ENCODE measurements at places on chromosomes 3 and 15.

DNA sequence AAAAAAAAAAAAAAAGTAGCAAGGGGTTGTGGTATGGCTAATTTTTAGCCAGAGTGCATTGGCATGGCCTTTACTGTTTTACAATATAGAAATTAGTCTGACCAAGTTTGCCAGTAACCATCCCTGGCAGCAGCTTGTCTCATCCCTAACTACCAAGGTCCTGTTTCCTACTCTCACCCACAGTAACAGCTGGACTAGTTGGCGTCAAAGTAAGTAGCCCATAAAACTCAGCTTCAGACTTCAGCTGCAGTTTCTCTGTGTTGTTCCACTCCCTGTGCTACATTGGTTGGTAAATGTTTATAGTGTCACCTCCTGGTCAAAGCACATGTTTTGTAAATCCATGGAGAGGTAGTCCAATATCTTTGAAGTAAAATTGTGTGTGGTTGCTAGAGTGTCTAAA, 691.3 kb downstream of the ZPLD1 start:
- no peak for DNase-seq

- no peak for DNase-seq
Measured at GRCh38 chr3:140091143-140091542, 156.2 kb downstream of the CLSTN2 start.

- no peak for DNase-seq
Measured at GRCh38 chr15:70604666-70605315, 158.6 kb downstream of the UACA start.

DNA sequence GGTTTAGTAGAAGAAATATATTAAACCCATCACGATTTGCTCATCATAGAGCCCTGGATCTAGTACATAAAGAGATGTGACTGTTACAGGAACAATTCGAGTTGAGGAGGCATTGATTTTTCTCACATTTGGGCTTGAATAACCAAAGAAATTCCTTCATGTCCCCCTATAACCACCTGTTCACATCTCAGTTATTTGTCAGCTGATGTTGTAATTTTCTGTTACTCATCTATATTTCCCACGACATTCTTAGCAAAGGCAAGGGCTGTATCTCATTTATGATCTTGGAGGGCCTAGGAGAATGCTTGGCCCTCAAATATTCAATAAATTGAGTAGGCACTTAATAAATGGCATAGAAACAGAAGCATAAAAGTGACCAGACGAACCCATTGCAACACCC, 36.4 kb upstream of the GYG1 start:
- DNase-seq, result no peak

- no peak for DNase-seq
Measured at GRCh38 chr3:154844863-154845262, 235.3 kb upstream of the MME start.

DNA sequence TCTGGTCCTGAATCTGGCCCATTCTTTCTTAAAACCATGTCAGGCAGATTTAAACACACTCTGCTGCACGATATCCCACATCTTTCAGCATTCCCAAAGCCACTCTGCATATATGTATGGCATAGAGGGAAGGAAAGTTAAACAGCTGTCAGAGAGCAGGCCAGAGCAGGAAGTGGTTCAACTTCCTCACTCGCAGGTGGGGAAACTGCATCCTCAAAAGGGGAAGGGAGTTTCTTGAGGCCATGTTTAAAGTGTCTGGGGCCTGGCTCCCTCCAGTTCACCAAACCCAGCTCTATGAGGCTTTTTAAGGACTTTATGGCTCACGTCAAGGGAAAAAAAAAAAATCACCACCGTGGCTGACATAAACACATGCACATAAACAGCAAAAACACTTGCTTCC, 123.1 kb downstream of the OPA1 start:
- no peak for DNase-seq

DNA sequence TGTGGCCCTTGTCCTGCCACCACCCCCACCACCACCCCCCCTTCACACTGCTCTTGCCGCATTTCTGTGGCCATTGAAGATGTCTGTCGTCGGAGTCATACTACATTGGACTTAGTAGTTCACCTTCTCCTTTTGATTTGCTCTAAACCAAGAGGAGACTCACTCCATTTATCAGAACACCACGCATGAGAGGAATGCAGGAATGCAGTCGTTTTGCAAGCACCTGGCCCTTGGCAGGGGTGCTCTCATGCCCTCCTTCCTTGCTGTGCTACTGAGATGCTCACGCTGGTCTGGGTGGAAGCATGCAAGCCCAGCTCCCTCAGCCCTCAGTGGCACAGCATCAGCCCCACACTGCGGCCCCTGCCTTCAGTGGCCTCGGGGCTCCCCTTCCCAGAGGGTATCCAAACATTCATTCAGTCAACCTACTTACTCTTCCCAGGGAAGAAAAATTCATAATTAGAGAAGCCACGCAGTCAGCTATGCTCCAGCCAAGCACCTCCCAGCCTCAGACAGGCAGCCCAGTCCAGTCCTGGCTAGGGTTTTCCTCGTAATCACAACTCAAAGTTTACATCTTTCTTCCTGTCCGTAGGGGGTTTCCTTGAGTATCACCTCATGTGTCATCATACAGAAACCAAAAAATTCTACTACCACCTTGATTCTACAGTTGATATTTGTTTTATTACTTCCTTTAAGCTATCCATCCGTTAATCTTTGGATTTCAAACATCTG, 520.0 kb downstream of the GABRG3 start:
- DNase-seq, result no peak

- DNase-seq, result no peak
Measured at GRCh38 chr3:104810896-104811295, 555.8 kb upstream of the ALCAM start.

DNA sequence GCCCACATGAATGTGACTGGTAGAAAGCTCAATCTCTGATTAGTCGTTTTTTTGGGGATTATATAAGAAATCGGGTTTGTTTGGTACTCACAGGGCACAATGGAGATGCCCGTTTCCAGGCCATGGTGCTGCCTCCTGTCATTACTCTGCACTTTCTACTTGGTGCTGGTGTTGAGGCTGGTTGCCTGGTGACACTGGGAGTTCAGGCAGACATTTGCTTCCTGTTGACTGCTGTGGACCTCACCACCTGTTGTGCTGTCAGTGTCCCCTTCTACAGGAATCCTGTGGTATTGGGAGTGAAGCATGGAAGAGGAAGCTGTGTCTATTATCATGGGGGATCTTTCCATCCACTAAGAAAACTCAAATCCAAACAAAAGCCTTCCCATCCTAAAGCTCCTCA, 227.2 kb upstream of the TBL1XR1 start:
- no peak for DNase-seq

DNA sequence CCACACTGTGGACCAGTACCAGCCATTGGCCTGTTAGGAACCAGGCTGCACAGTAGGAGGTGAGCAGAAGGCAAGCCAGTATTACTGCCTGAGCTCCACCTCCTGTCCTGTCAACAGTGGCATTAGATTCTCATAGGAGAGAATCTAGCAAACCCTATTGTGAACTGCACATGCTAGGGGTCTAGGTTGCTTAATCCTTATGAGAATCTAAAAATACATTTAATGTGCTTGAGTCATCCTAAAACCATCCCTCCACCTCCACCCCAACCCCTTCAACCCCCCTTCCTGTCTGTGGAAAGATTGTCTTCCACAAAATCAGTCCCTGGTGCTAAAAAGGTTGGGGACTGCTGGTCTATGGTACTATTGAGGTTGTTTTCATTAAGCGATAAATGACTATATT, 49.3 kb upstream of the KCNAB1 start:
- no peak for DNase-seq

DNA sequence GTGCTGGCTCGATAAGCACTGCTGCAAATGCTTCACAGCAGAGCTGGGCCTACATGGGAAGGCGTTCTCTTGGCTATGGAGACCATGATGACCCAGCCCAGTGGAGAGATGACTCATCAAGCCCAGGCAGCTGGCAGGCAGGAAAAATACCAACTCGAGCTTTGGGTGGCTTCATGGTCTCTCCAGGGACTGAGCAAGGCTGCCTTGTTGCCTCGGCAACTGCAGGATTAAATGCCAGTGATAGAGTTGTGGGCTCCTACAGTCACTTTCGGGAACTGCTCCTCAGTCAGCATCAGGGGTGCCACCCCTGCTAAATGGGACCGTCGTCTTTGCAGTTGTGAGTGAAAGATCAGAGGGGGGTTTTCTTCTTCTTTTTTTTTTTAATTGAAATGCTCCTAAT, 54.6 kb upstream of the MYZAP start:
- DNase-seq, result no peak

DNA sequence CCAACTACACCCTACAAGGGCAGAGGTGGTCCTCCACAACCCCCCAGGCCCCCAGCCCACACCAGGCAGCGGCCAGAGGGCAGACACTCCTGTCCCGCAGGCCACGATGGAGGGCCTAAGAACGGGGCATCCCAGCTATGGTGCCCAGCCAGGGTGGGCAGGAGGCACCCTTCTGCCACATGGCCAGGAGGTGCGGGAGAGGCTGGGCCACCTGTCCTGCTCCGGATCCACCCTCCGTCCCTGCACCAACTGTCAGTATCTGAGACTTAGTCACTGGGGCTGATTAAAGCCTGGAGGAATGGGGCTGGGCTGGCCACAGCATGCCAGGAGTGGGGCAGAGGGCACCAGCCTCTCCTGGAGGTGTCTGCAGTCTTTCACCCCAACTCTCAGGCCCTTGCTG, 37.9 kb downstream of the TNK2 start:
- DNase-seq, result no peak

GRCh38 chr15:41914411-41914810, 20.6 kb upstream of the SPTBN5 start:
- DNase-seq, result no peak

- no peak for DNase-seq
Measured at GRCh38 chr3:67329358-67329757, 325.1 kb downstream of the SUCLG2 start.

DNA sequence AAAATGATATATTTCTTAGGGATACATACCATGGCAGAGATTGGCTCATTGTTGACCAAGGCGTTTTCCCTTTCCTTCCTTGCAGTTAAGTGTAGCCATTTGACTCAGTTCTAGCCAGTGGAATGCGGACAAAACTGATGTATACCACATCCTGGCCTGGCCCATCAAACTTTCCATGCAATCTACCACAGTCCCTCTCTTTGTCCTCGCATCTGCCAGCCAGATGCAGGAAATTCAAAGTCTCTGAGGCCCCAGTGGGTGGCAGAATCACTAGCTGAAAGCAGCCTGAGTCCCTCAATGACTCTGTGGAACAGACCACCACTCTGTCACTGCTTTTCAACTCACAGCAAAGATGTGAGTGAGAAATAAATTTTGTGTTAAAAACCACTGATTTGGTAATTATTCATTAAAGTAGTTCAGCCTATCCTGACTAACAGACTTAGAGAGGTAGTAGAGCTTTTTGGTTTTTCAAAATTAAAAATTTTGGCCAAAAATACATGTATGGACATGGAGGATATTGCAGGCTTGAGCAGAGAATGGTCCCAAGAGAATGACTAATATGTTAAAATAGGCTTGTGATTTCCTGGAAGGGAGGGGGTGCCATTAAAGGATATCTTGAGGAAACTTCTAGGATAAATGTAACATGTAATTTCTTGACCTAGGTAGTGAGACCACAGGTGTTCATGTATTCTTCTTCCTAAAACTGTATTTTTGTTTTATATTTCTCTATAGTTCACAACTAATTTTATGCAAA, 10.9 kb downstream of the LRRFIP2 start:
- no peak for DNase-seq

DNA sequence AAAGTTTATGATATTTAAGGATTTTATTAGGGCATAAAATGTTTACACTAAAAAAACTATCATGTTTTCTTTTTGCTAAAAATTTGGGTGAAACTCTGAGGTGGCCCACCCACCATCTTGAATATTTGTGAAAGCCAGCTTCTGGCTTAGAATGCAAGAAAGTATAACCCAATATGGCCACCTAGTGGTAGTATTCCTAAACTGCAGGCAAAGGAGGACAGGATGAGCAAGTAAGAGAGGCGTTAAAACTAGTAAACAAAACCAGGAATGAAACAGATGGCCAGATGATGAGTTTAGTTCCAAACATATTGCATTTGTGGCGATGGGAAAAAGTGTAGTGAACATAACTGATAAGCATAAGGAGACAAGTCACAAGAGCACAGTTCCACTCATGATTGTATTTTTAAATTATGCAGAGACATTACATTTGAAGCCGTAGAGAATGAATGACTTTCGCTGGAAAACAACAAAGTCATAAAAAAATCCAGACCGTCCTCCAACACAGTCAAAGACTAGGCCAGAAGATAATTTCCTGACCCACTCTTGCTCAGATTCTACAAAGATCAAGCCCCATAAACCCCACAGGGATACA, 103.3 kb upstream of the PRTG start:
- DNase-seq, result peak; percentile 59

DNA sequence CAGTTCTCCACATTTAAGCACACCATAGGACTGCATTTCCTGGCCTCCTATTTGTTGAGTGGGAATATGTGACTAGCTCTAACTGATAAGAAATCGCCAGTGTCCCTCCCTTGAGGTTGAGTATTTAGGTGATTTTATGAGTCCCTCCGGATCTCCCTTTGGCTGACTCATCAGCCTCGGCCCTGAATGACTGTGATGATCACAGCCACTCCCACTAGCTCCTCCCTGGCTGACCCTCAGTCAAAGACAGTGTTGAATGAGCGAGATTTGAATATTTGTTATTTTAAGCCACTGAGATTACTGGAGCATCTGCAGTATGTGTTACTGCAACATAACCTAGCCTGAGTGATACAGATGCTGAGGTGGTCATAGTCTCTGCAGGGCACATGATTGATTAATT, 515.3 kb downstream of the EPHB1 start:
- no peak for DNase-seq

- no peak for DNase-seq
Measured at GRCh38 chr3:138829097-138829496, 5.6 kb downstream of the PIK3CB start.

DNA sequence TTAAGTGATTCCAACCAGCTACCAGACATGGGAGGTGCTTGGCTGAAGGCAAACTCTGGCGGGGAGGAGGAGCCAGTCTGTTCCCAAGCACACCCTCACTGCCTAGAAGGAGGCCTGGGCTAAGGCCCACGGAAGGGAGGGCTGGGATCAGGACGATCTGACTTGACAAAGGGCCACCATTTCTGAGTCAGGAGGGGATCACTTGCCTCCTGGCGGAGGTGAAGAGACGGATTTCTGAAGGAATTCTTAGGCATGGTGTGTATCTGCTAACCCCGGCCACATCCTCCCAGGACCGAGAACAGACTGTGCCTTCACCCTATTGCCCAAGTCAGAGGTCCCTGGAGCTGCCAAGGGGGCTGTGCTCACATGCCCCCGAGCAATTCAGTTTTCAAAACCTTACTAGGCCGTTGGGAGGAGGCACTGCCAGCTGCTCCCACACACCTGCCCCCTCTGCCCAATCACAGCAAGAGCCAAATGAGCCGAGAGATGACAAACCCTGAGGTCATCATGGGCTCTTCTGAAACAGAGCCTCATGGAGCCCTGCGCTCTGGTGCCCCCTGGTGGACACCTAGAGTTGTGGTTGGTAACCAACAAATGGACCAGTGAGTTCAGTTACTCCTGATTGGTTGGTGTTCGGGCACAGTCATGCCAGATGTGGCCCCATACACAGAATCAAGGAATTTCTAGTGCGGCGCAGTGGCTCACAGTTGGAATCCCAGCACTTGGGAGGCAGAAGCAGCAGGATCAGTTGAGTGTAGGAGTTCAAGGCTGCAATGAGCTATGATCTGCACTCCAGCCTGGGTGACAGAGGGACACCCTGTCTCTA, 6.5 kb upstream of the TNK2 start:
- peak; percentile 97 for DNase-seq
